Keratinocyte (primary cell): ENCODE measurements at places on chromosomes 6 and 20. TPM values are rescaled to one million over a fixed set of nuclear protein-coding genes. Genes with fewer than 3 reads are reported as not detected.

- no peak for DNase-seq
Observed at GRCh38 chr6:127900935-127901334, at the start of gene THEMIS. THEMIS (minus strand) TSS chr6:127901058; CDS start chr6:127900932, 126 bp downstream.

GRCh38 chr6:13398421-13398994 is 70.2 kb upstream of the TBC1D7 start:
- DNase-seq: no peak

DNA sequence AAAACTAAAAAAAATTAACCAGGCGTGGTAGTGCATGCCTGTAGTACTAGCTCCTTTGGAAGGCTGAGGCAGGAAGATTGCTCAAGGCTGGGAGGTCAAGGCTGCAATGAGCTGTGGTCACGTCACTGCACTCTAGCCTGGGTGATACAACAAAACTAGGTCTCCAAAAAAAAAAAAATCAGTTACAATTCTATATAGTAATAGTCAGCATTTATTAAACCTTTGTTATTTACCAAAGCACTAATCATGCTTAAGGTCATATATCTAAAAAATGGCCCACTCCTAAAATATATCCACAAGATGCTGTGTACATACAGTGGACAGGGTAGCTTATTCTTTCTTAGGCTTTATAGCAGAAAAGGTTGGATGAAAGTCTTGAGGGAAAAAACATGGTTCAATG is 152.4 kb downstream of the TFAP2A start:
- DNase-seq: no peak

DNA sequence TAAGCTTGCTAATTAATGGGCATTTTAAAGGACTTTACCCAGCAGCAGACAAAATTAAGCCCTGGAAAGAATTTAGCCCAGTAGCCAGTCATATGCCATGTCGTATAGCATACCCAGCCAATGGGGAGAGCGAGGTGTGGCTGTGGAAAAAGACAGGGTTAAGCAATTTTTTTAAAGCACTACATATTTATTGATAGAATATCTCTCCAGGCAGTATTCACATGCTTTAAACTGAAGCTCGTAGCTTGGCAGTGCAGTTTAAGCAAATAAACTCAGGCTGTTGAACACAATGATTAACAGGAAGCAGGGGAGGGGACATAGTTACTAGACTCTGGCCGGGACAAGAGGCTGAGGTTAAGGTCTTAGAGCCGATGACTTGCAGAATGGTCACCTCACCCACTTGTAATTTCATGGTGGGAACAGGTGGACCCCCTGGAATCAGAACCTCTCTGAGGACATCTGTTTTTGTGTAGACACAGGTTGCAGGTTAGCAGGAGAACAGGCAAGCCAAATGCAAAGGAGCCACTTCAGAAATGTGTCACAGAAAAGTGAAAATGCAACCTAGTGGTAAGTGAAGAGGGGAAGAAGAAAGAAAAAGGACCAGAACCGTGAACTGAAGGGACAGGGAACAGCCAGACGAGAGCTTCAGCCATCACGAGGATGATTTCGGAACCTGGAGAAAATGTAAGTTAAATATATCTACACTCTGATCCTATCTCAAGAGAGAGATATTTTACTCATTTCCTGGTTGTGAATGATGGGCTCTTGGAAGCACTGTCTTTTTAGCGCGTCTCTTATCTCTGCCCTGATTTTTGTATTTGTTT is 7.2 kb downstream of the GCNT2 start:
- DNase-seq: no peak

DNA sequence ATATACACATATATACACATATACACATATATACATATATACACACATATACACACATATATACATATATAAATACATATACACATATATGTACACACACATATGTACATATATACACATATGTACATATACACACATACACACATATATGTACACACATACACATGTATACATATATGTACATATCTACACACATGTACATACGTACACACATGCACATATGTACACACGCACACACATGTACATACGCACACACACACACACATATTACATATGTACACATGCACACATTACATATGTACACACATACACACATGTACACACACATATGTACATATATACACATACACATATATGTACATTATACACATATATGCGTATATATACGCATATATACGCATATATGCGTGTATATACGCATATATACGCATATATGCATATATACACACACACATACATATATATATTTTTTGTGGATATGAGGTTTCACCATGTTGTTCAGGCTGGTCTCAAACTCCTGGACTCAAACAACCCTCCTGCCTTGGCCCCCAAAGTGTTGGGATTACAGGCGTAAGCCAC is 27.2 kb downstream of the SRC start:
- no peak for DNase-seq

GRCh38 chr6:135411849-135412248 is 85.7 kb downstream of the AHI1 start:
- DNase-seq: no peak

DNA sequence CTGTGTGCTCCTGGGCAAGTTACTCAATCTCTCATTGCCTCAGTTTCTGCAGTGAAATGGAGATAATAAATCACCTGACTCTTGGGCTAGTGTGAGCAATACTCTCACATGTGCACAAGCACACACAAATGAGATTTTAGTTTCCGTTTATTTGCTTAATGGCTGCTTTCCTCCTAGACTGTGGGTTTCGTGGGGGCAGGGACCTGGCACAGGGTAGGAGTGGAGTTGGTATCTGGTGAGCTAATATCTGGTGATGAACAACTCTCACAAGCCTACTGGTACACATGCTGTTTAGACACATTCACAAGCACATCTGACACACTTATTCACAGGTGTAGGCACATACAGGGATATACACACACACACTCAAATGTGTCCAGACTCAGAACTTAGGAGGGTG is 73.8 kb downstream of the TOX2 start:
- DNase-seq: no peak

GRCh38 chr6:131107151-131107550 is 28.1 kb upstream of the AKAP7 start:
- DNase-seq: no peak

- DNase-seq: no peak
Observed at GRCh38 chr6:137917551-137918325, 50.7 kb downstream of the TNFAIP3 start.

DNA sequence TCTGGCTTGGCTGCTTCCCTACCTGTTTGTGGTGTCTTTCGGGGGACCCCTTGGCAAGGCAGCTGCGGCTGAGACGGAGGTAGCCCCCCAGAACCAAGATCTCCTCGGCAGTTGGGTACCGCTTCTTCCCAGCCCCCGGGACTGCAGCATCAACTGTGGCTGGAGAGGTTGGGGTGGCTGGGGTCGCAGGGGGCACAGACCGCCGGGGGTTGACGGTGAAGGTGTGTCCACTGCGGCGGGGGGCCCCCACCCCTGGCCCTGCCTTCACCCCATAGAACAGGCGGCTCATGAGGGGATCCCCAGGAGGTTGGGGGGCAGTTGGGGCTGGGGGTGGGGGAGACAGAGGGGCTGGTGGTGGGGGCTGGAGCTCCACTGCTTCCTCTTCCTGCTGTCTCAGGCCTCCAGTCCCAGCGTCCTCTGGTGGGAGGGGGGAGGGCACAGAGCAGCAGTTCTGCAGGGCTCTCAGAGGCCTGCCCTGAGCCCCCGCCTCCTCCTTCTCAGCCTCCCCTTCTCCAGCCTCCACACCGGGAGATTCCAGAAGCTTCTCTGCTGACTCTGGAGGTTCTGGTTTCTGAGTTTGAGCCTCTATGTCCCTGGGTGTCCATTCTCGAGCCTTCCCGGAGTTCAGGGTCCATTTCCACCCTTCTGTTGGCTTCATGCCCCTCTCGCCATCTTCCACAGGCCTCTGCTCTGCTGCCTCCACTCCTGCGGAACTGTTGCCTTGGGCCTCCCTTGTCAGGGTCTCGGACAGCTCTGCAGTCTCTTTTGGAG is 1.9 kb downstream of the PPP1R18 start:
- no peak for DNase-seq

DNA sequence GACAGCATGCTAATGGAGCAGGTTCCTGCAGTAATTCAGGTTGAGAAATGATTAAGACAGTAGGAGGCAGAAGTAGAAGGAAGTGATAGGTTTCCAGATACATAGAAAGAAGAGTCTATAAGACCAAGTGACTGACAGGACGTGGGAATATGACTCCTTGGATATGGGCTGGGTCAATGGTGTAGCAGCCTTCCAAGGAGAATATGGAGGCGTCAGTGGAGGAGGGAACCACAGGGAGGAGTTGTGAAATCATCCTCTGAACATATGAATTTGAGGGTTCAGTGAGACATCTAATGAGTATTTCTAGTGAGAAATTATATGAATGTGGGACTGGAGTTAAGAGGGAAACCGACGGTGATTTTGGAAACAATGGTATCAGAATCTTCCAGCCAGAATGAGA is 43.3 kb downstream of the NUDT3 start:
- DNase-seq: no peak

- DNase-seq: no peak
Observed at GRCh38 chr6:105077596-105078385, 102.0 kb downstream of the POPDC3 start.

GRCh38 chr6:107699254-107699653 is 124.9 kb downstream of the SCML4 start:
- no peak for DNase-seq

DNA sequence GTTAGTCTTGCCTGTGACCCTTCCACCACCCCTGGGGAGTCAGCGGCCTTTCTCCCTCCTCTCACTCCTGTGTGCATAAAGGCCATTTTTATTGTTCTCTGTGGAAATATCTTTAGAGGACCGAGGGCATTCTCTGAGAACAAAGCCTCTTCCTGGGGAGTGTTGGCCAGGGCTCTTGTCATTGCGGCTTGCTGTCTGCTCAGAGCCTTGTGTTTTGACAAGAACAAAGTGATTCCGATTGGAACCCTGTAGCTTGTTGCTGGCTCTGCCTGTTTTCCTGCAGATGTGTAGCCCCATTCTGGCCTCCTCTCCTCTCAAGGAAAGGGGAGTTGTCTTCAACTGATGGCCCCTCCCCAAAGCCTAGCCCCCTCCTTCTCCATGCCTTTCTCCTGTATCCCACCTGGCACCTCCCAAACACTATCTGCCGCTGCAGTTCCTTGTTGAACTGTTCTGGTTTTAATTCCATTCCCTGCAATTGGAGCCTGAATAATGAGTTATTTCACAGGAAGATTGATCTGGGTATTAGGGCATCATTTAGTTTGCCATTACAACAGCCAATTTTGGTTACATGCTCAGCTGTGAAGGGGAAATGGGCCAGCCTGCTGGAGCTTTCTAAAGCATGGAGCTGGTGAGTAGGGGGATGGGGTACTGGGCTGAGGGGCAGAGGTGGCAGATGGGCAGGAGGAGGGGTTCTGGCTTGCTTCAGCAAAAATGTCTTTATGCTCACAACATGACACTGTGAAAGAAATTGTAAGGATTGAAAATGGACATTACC is 252.5 kb downstream of the LRFN2 start:
- no peak for DNase-seq

DNA sequence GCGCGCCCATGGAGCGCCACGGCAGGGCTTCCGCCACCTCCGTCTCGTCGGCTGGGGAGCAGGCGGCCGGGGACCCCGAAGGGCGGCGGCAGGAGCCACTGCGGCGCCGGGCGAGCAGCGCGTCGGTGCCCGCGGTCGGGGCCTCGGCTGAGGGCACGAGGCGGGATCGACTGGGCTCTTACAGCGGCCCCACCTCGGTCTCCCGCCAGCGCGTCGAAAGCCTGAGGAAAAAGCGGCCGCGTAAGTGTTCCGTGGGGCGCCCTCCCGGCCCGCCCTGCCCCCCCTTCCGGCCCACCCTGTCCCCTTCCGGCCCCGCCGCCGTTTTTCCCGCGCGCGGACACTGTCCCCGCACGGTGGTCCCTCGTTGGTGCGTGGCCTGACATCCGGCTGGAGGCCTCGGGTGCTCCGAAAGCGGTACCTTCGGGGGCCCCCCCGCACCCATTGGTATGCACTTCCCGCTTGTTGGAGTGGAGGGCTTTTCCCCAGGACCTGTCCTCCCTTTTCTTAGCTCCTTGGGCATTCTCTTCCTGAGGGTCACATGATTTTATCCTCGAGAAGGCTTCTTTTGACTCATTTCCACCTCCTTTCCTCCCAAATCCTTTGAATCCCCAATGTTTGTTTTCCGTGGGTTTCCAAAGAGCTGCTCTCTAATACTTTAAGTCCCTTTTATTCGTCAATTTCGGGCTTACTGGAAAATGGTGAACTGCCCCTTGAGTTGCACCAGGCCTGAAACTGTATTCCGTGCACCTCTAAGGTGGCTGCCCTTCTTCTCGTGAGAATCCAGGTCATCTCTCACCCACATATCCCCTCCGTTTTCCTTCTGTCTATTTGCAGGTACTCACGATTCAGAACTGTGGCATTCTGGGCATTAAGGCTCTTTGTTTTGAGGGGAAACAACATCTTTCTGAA is 556 bp downstream of the PANK2 start:
- no peak for DNase-seq

- DNase-seq: no peak
Observed at GRCh38 chr20:45373353-45374100, 4.6 kb downstream of the TP53TG5 start.

DNA sequence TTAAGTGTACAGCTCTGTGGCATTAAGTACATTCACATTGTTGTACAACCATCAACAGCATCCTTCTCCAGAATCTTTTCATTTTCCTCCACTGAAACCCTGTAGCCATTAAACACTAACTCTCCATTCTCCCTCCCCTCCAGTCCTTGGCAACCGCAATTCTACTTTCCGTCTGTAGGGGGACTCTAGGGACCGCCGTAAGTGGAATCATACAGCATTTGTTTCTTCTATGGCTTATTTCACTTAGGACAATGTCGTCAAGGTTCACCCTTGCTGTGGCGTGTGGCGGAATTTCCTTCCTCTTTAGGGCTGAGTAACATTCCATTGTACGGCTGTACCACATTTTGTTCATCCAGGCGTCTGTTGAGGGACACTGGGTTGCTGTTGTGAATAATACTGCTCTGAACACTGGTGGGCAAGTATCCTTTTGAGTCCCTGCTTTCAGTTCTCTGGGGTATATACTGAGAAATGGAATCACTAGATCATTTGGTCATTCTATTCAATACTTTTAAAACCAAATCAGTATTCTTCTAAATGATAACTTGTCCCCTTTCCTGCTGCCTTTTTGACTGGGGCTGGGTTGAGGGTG is 50.7 kb downstream of the PPP1R3G start:
- no peak for DNase-seq

- peak; percentile 100 for DNase-seq
Observed at GRCh38 chr6:36027501-36028087, at the start of gene MAPK14. MAPK14 (plus strand) TSS chr6:36027808; CDS start chr6:36028158, 350 bp downstream.

- no peak for DNase-seq
Observed at GRCh38 chr6:72769459-72770125, 147.7 kb downstream of the KCNQ5 start.

GRCh38 chr6:33144373-33144772 is 47.9 kb downstream of the COL11A2 start:
- no peak for DNase-seq

EGFL8 gene
- polyA plus RNA-seq: 1.7 to 4.2 TPM (median 3.7 TPM) in 3 replicates

BPI gene
- polyA plus RNA-seq: not detected in 3 replicates

RAB44 gene
- polyA plus RNA-seq: 0.03 TPM in 2 of 3 replicates, not detected in the other

TTLL9 gene
- 0.10 to 0.13 TPM in 2 of 3 replicates, not detected in the other for polyA plus RNA-seq

HUS1B gene
- 0.05 to 0.13 TPM (median 0.12 TPM) in 3 replicates for polyA plus RNA-seq

CALHM4 gene
- 0.33 to 0.57 TPM (median 0.41 TPM) in 3 replicates for polyA plus RNA-seq

OXT gene
- polyA plus RNA-seq: not detected in 3 replicates

ACSS1 gene
- polyA plus RNA-seq: 1.1 to 1.7 TPM (median 1.5 TPM) in 3 replicates

PPP1R3G gene
- polyA plus RNA-seq: 0.01 to 0.06 TPM (median 0.02 TPM) in 3 replicates

C4A gene
- polyA plus RNA-seq: 1.2 to 2.9 TPM (median 1.4 TPM) in 3 replicates

NHSL1 gene
- polyA plus RNA-seq: 8.5 to 28.1 TPM (median 11.8 TPM) in 3 replicates

TMEM170B gene
- 0.03 to 0.08 TPM (median 0.05 TPM) in 3 replicates for polyA plus RNA-seq
